ENCODE measurements at places on chromosomes 2 and 18. TPM values are rescaled to one million over a fixed set of nuclear protein-coding genes. Genes with fewer than 3 reads are reported as not detected.

NEUROD1 gene
- total RNA-seq: not detected

GPR45 gene
- total RNA-seq: not detected

CNTNAP5 gene
- total RNA-seq: not detected

TGFA gene
- 36.4 TPM for total RNA-seq

KCNE4 gene
- not detected for total RNA-seq

LRRC30 gene
- not detected for total RNA-seq

TEKT4 gene
- 0.15 TPM for total RNA-seq
